ENCODE measurements at places on chromosomes 6 and 20. TPM values are rescaled to one million over a fixed set of nuclear protein-coding genes. Genes with fewer than 3 reads are reported as not detected.
A peak's percentile ranks its signal among the peaks of the same experiment; 100 is the strongest.

ZFP64 gene
- 33.6 TPM for polyA plus RNA-seq

SLC4A11 gene
- 10.7 TPM for polyA plus RNA-seq

C6orf47 gene
- 11.9 TPM for polyA plus RNA-seq

ARMC2 gene
- polyA plus RNA-seq = 78.6 TPM

GRCh38 chr6:110625883-110626282 lies 149.5 kb upstream of the SLC22A16 start:
- no peak for DNase-seq

DNA sequence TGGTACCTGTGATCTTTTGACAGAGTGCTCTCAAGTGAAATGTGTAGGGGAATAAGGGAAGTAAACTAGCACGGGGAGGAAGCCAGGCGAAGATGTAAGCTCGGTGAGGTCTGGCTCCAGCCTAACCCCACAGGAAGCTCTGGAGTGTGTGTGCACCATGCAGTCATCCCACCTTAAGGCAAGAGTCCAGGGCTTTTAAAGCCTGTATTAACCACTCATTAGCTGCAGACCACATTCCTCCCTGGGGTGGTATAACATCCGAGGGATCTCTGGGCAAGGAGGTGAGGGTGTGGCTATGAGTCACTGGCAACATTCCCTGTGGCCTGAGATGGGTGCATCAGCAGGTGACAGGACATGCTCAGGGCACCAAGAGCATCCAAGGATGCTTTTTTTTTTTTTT lies 12.5 kb upstream of the RANBP9 start:
- DNase-seq = no peak

- DNase-seq = peak; percentile 82
These were observed 793 bp downstream of the GMPR start for GRCh38 chr6:16238963-16239797.

DNA sequence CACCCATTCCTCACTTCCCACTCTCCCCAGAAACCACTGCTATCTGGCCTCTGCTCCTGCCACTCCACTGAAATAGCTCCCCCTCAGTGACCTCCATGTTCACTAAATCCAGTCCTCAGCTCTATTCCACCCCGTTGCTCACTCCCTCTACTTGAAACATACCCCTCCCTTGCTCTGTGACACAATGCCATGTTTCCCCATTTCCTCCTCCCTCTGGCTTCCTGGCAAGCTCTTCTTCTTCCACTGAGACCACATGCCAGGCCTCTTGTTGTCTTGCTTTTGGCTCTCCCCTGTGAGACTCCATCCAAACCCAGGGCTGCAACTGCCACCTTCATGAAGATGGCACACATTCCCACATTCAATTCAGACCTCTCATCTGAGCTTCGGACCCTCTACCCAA lies 13.9 kb downstream of the TMEM151B start:
- DNase-seq = no peak

GRCh38 chr6:72941751-72942150 lies 283.5 kb downstream of the KHDC1L start:
- DNase-seq = no peak

- DNase-seq = no peak
These were observed 11.1 kb upstream of the TOP1 start for GRCh38 chr20:41017448-41018042.

DNA sequence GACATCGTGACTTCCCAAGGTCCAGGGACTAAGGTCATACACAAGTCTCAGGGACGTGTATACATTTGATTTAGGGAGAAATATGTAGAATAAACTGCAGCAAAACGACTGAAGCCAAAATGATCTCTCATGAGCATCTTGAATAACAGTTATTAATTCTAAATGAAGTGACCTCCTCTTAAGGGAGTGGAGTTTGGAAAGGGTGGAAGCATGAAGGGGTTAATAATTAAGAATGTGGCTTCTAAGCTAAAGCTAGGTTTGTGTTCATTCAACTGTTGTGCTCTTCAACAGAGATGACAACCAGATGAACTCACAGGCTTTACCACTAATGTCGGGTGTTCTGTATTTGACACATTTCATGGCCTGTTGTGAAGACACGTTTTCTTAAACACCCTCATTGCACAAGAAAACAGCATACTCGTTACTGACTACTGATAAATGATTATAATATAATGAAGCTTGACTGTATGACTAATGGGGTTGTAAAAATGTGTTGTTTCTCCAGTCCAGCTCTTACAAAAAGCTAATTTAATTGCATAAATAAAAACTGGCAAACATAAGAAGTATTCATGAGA lies 1.5 kb downstream of the PPP1R14C start:
- no peak for DNase-seq

GRCh38 chr6:98092331-98092730 lies 742.0 kb upstream of the POU3F2 start:
- no peak for DNase-seq

GRCh38 chr6:157648561-157648960 lies 174.5 kb upstream of the SNX9 start:
- no peak for DNase-seq

GRCh38 chr6:147577488-147577887 lies 69.0 kb downstream of the SAMD5 start:
- DNase-seq = no peak

DNA sequence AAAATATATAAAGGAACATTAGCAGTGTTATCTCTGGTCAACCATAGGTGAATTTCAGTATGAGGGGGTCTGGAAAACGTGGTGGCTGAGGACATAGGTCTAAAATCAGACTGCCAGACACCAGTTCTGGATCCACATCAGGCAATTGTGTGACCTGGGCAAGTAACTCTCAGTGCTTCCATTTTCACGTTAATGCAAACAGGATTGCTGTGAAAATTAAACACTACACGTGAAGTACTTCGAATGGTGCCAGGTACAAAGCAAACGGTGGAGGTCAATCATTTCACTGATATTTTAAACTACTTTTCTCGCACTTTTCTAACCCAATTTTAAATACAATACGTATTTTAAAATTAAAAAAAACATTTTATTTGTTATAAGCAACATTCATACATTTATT lies 315.7 kb downstream of the TRDN start:
- DNase-seq = no peak

DNA sequence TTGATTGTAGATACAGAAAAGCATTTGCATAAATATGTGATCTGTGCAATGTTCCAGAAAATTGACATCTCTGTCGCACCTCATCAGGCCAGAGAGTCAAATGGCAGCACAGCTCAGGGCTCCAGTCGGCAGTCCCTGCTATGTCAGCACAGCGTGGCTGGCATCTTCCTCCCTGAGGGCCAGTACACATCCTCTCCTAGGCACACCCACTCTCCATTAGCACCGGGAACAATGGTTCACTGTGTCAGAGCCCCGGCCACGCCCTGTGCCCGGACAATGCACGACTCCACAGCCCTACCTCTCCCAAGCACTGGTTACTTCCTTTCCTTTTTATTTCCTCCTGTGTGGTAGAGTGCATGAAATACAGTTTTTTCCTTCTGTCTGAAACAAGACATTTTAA lies 114.9 kb downstream of the FOXC1 start:
- no peak for DNase-seq

DNA sequence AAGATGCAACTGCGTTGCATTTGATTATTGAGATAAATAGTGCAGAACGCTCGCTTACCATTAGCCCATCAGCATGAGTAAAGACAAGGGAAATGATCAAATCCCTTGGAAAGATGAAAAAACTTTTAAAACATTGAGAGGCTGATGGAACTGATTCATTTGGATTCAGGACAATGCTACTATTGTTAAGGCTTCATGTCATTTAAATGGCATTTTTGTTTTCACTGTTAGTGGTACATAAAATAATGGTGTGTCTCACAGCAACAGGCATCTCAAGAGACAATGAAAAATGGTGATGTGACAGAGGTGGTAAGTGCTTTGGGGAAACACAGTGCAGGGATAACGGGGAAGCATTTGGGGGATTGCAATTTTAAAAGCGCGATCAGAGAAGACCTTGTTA lies 159.7 kb upstream of the KCNG1 start:
- no peak for DNase-seq

GRCh38 chr20:58993332-58994248 lies 12.5 kb downstream of the NELFCD start:
- no peak for DNase-seq

- no peak for DNase-seq
These were observed 3.2 kb downstream of the SLC17A9 start for GRCh38 chr20:62955519-62956386.

DNA sequence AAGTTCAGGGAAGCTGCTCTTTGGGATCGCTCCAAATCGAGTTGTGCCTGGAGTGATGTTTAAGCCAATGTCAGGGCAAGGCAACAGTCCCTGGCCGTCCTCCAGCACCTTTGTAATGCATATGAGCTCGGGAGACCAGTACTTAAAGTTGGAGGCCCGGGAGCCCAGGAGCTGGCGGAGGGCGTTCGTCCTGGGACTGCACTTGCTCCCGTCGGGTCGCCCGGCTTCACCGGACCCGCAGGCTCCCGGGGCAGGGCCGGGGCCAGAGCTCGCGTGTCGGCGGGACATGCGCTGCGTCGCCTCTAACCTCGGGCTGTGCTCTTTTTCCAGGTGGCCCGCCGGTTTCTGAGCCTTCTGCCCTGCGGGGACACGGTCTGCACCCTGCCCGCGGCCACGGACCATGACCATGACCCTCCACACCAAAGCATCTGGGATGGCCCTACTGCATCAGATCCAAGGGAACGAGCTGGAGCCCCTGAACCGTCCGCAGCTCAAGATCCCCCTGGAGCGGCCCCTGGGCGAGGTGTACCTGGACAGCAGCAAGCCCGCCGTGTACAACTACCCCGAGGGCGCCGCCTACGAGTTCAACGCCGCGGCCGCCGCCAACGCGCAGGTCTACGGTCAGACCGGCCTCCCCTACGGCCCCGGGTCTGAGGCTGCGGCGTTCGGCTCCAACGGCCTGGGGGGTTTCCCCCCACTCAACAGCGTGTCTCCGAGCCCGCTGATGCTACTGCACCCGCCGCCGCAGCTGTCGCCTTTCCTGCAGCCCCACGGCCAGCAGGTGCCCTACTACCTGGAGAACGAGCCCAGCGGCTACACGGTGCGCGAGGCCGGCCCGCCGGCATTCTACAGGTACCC lies at the start of gene ESR1:
Gene ESR1 (plus strand): TSS at position 170 of the 858 bp plus-strand sequence. CDS start 231 bp downstream, at position 401.
- peak; percentile 36 for DNase-seq

- DNase-seq = peak; percentile 64
These were observed 2.1 kb downstream of the VEGFA start for GRCh38 chr6:43771858-43772680.

Data from testis (tissue), 5 donors.